Activated CD8-positive, alpha-beta memory T cell treated with anti-CD3 and anti-CD28 coated beads, Interleukin-2, amount 10 ng/mL, durations not matched to agents 7 days and 5 days (primary cell): ENCODE measurements at places on chromosomes 3 and 15. TPM values are rescaled to one million over a fixed set of nuclear protein-coding genes. Genes with fewer than 3 reads are reported as not detected.
A peak's percentile ranks its signal among the peaks of the same experiment; 100 is the strongest.

Gene PIERCE2
- not detected for total RNA-seq

DNA sequence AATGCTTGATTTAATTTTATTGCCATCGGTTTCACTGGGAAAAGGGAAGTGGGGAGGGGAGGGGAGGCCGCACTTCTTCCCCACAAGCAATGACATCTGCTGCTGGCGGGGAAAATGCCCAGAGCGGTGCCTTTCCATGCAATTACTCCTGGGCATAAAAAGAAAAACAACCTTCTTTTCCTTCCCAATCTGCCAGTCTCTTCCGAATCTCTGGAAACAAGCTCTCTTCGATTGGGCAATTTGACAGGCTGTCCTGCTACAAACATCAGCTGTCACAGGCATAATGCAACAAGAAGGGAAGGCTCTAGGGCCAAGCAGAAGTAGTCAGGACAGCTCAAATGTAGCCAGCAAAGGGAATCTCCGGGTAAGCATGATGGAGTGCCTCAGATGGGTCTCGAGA, 93.4 kb upstream of the STRIT1 start:
- H3K27me3 ChIP-seq: peaks cover 12% of the 10 kb centered on the region
- no peak overlapping the region for H3K27ac ChIP-seq
- H3K4me3 ChIP-seq: no peak overlapping the region

DNA sequence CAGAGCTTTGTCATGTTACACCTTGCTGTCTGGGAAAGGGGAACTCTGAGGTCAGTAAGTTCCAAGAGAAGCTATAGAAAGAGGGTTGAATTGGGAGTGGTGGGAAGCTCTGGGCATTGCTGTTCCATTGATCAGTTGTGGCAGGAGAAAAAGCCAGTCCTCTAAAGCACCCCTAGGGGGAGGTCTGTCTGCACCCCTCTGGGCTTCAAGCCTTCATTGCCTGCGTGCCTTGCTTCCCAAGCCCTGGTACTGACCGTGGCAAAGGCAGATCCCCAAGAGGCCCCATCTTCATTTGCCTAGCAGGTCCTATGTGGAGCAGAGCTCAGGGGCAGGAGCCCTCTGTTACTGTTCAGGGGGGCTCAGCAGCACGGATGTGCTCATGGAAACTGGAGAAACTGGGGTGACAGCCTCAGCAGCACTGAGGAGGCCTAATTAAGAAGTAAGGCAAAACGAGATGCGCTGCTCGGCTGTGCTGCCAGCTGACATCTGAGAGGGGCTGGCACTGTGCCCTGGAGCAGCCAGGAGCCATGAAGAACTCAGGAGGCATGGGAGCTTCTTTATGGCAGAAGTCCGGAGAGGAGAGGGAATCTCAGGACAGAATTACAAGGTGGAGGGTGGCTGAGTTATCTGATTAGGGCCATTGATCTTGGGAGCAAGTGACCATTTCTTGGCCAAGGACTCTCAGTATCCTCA, 270.9 kb downstream of the RPLP1 start:
- DNase-seq: no peak
- H3K4me1 ChIP-seq: peaks cover 56% of the 10 kb centered on the region
- no peak overlapping the region for H3K4me3 ChIP-seq
- H3K36me3 ChIP-seq: no peaks in the 10 kb centered on the region

- peaks cover 60% of the 10 kb centered on the region for H3K4me1 ChIP-seq
- H3K27me3 ChIP-seq: no peaks in the 10 kb centered on the region
- DNase-seq: no peak
- H3K4me3 ChIP-seq: no peak overlapping the region
- H3K27ac ChIP-seq: no peak overlapping the region
Measured at GRCh38 chr3:66475386-66476020, 25.3 kb downstream of the LRIG1 start.

DNA sequence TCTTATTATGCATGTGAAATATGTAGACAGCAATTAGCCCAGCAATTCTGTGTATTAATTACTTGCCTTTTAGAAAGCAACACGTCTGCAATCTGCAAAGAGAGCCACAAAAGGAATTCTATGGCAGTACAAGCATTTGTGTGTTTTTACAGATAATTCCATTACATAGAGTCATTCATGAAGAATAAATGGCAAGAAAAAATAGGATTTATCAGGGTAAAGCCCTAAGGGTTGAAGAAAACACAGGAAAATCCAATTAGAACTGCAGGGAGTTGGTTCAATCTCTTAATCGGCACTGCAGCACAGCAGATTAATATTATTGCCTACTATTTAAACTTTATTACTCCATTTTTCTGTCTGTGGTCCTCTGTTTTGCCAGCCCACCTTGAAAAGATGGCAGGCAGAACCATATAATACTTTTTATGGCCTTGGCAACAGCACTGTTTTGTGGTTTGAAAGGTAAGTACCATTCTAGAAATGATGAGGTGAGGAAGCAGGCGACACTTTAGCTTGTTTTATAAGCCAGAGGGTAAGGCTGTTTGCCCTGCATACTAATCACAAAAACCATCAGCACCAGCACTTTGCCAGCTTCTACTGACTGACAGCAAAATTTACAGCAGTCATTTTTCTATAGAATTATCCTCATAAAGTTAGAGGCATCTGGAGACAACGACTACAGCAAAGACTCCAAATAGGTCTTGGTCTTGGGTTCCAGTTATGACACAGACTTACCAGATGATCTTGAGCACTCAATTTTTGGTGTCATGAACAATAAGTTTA, 638.2 kb upstream of the NAALADL2 start:
- H3K36me3 ChIP-seq: no peaks in the 10 kb centered on the region
- no peak overlapping the region for H3K27ac ChIP-seq
- no peaks in the 10 kb centered on the region for H3K27me3 ChIP-seq
- no peak for DNase-seq
- peaks cover 8% of the 10 kb centered on the region for H3K4me1 ChIP-seq

DNA sequence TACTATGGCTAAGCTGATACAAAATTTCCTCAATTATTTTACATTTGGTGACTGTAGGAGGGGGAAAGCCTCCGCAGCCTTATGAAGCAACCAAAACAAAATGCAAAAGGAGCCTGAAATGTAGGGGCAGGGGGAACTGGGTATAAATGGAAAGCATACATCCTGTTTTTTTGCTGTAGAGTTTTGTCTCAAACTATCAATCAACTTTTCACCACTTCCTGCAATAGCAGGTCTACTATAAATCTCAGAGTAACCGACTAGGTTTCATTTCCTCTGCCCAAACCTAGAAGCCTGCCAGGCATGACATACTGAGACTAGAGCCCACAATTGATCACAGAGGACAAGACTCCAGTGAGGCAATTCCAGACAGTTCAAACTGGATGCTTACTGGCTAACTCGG, 91.3 kb downstream of the SHQ1 start:
- peak; percentile 75 for DNase-seq
- no peaks in the 10 kb centered on the region for H3K27me3 ChIP-seq
- H3K4me3 ChIP-seq: peak overlapping the region; percentile 6
- peaks cover 25% of the 10 kb centered on the region for H3K36me3 ChIP-seq
- H3K27ac ChIP-seq: peak overlapping the region; percentile 90
- H3K4me1 ChIP-seq: peaks cover 22% of the 10 kb centered on the region

GRCh38 chr3:155876037-155876436, 5.6 kb downstream of the GMPS start:
- no peak for DNase-seq
- H3K36me3 ChIP-seq: peaks cover 9% of the 10 kb centered on the region
- H3K4me1 ChIP-seq: peaks cover 53% of the 10 kb centered on the region
- no peaks in the 10 kb centered on the region for H3K27me3 ChIP-seq
- no peak overlapping the region for H3K4me3 ChIP-seq

DNA sequence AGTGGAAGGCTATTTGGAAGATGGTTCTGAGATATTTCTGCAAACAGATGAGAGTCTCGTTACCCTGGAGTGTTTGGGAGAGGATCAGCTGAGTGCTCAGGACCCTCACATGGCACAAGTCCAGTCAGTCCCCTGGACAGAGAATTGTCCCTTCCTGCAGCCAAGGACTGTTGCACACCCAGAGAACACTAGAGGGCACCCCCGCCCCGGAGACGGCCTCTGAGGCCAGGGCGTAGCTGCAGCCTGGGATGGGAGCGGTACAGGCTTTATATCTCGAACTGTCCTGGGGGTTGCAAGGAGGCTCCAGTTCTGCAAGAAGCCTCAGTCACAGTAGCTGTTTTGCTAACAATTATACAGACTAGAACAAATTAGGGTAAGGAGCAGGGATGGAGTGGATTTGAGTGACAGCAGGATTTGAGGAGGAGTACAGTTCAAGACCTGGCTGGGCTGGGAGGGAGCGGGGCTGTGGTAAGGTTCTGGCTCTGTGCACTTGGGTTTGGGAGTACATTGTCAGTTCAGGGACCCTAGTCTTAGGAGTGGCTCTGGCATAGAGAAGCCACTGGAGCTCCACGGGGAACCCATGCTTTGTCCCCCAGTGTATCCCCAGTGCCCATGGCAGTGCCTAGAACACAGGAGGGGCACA, 67.6 kb upstream of the HACD2 start:
- H3K27me3 ChIP-seq: no peaks in the 10 kb centered on the region
- no peak overlapping the region for H3K4me3 ChIP-seq
- H3K36me3 ChIP-seq: no peaks in the 10 kb centered on the region
- peak; percentile 53 for DNase-seq

Gene TM4SF18
- not detected for total RNA-seq

DNA sequence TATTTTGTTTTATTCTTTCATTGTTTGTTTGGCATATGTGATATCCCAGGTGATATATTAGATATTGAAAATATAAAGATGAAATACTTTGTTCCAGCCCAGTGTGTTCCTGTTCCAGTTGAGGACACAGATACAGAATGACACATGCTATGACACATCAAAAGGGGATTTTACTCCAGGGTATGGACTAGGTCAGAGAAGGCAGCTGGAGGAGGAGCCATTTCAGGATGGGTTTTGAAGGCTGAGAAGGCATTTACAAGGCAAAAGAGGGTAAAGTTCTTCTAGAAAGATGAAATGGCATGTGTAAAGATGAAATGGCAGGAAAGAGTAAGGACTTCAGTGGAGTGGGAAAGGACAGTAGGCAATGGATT, 163.8 kb downstream of the ZIC1 start:
- DNase-seq: no peak
- H3K4me3 ChIP-seq: no peak overlapping the region
- no peaks in the 10 kb centered on the region for H3K36me3 ChIP-seq
- H3K27ac ChIP-seq: no peak overlapping the region
- H3K27me3 ChIP-seq: no peaks in the 10 kb centered on the region
- H3K4me1 ChIP-seq: no peaks in the 10 kb centered on the region

DNA sequence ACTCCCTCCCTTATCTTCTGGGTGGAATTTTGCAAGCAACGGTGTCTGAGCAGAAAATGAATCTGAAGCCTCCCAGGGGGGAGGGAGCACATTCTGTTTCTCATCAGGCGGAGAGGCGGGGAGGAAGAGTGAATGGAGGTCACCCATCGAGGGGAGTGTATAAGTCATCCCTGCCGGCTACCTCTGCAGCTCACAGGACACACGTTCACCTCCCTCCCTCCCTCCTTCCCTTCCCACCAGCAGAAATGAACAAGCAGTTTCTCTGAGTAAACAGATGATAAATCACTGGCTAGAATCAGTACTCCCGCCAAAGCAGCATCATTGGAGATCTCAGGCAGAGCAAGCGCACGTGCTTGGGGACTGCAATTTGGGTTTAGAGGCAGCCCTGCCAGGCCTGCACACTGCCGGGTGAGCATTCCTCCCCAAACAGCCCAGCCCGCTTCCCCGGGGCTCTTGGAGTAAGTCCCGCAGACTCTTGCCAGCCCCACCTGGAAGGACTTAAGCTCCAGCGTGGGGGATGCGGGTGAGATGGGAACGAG, 38.3 kb downstream of the CPN2 start:
- peaks cover 2% of the 10 kb centered on the region for H3K36me3 ChIP-seq
- H3K4me3 ChIP-seq: no peak overlapping the region
- H3K27me3 ChIP-seq: peaks cover 65% of the 10 kb centered on the region
- no peak overlapping the region for H3K27ac ChIP-seq

Gene RBMS3
- total RNA-seq: 3.0 TPM

Gene MME
- not detected for total RNA-seq

- no peak overlapping the region for H3K27ac ChIP-seq
- H3K4me1 ChIP-seq: no peaks in the 10 kb centered on the region
- no peaks in the 10 kb centered on the region for H3K36me3 ChIP-seq
- H3K27me3 ChIP-seq: peaks cover 14% of the 10 kb centered on the region
- no peak overlapping the region for H3K4me3 ChIP-seq
Measured at GRCh38 chr15:76109046-76109445, 49.3 kb downstream of the TMEM266 start.

GRCh38 chr3:143897576-143898295, 49.5 kb upstream of the SLC9A9 start:
- H3K4me3 ChIP-seq: no peak overlapping the region
- H3K36me3 ChIP-seq: no peaks in the 10 kb centered on the region
- H3K4me1 ChIP-seq: no peaks in the 10 kb centered on the region
- H3K27me3 ChIP-seq: peaks cover 13% of the 10 kb centered on the region

- no peak for DNase-seq
- H3K27me3 ChIP-seq: no peaks in the 10 kb centered on the region
- H3K4me3 ChIP-seq: peak overlapping the region; percentile 5
- H3K36me3 ChIP-seq: peaks cover 61% of the 10 kb centered on the region
- peaks cover 17% of the 10 kb centered on the region for H3K4me1 ChIP-seq
- peak overlapping the region; percentile 76 for H3K27ac ChIP-seq
Measured at GRCh38 chr15:99683000-99683670, 50.1 kb downstream of the LYSMD4 start.

DNA sequence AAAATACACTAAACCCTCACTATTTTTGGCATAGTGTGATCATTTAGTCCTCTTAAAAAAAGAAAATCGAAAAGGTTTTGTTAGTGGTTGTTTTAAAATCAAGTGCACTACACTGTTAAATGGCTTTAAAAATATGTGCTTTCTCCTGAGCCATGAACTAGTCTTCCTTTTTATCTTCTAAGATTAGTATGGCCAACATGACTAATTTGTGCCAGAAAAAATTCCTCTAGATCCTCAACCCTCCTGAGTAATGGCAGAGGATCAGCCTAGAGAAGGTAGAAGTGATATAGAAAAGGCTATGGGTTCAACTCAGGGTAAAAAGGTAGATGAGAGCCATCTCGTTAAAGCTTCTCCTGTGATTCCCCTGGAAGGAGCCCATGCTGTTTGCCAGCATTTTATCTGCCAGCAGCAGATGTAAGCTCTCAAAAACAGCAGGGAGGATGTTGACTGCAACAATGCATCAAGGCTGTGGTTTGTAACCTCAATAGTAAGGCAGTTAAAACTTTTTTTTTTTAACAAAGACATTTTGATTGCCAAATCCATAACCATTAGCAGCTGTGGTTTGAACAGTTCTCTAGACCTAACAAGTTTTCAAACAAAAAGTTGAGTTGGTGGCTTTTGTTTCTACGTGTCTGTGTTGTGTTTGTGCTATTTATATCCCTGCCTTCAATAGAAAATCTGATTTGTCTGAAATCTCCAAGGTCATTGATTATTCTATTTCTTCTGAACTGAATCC, 30.2 kb upstream of the ZNF609 start:
- H3K27ac ChIP-seq: peak overlapping the region; percentile 89
- peak overlapping the region; percentile 63 for H3K4me3 ChIP-seq
- peaks cover 29% of the 10 kb centered on the region for H3K4me1 ChIP-seq
- no peaks in the 10 kb centered on the region for H3K27me3 ChIP-seq
- H3K36me3 ChIP-seq: peaks cover 25% of the 10 kb centered on the region

- no peaks in the 10 kb centered on the region for H3K4me1 ChIP-seq
- no peaks in the 10 kb centered on the region for H3K27me3 ChIP-seq
- H3K27ac ChIP-seq: no peak overlapping the region
- DNase-seq: no peak
Measured at GRCh38 chr3:65972765-65973164, 66.0 kb downstream of the MAGI1 start.
